ENCODE measurements at places on chromosomes 4 and X. TPM values are rescaled to one million over a fixed set of nuclear protein-coding genes. Genes with fewer than 3 reads are reported as not detected.

- DNase-seq = peak; percentile 70
These were observed 115.2 kb upstream of the LNX1 start for GRCh38 chr4:53706422-53707032.

DNA sequence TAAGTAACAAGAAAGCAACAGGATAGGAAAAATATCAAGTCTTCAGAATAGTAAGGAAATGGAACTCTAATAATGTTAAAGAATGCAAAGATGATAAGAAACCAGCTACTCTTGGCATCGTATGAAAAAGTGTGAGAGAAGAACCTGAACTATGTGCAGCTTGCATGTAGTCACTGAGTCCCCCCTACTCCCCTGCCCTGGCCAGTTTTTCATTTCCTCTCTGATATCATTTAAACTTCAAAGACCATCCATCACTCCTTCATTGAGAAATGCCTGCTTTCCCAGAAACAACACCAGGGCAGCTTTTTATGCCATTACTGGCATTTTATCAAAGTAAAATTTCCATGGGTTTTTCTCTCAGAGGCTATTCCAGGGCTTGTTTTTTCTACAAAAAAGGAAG lies 28.1 kb downstream of the INPP4B start:
- DNase-seq = peak; percentile 45

DNA sequence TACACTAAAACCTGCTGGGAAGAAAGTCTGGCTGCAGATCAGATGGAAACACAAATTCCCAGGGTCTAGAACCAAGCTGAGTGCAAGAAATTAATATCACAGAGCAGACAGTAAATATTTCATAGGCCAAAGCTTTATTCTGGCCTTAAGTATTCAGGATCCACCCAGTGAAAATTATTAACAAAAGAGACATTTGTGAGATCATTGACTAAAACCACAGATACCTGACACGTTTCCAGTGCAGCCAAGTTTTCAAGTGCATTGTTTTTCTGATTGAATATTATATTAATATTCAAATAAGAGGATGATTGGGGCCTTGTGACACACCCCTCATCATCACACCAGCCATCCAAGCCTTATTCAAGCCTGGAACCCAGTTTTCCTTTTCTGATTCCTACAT lies 10.3 kb downstream of the ELOVL6 start:
- DNase-seq = no peak

DNA sequence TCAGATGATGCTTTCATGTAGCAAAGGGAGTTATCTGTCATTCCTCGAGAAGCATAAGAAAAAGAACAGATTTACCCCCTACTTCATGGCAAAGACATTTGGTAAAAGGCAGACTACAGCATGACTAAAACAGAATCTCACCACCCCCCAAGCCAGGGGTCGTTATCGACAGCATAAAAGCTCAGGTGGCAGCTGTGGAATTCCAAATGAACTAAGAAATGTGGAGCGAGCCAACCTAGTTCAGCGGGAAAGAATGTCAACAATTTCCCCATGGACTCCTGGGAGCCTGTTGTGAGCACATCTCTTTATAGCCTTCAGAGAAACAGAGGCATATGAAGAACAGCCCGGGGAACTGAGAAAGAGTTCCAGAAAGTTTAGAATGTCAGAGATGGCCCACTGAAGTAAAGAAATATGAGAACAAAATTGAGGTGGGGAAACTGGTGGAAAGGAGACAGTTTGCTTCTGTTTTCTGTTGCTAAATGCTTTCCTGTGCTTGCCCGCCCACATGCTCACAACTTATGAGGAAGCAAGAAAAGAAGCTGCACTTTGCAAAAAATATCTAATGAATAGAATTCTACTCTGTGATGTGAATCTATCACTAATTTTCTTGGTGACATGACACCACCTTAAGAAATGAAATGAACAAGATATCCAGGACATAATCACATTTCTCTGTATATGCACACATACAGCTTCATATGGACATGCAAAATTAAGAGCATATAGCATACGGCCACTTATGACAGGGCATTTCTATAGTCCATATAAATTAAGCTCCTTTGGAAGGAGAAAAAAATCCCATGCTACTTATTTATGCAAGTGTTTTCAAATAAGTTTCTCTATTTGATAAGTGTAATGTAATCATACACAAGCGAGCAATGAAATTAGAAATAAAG lies 135.3 kb upstream of the MID1 start:
- no peak for DNase-seq

DNA sequence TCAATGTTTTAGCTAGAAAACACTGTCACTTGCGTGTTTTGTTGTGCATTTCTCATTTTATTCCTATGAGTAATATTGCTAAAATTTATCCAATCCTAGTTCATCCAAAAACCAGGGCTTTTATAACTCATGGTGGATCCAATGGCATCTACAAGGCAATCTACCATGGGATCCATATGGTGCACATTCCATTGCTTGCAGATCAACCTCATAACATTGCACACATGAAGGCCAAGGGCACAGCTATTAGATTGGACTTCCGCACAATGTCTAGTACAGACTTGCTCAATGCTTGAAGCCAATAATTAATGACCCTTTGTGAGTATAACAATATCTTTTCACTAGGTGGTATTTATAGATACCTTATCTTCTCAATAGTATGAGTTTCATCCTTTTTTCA lies 57.2 kb upstream of the UGT2B7 start:
- DNase-seq = no peak

DNA sequence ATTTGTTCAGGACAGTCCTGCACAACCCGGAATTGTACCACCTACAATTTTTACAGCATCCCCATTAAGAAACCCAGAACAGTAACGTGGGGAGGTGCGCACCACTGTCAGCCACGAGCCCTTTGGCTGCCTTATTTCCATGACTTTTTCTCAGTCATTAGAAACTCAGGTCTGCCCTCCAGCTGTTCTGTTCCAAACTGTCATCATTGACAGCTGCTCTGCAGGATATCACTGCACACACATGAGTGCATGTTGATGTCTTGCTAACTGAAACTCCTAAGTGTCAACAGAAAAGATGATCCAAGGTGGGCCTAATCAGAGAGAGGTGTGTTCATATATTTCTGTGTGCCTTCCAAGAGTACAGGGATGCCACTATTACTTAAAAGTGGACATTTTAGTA lies 123.4 kb downstream of the PARM1 start:
- DNase-seq = no peak

GRCh38 chr4:132593717-132594400 lies 555.2 kb upstream of the PCDH10 start:
- no peak for DNase-seq

GRCh38 chr4:40227284-40227683 lies 30.5 kb downstream of the RHOH start:
- DNase-seq = no peak

DNA sequence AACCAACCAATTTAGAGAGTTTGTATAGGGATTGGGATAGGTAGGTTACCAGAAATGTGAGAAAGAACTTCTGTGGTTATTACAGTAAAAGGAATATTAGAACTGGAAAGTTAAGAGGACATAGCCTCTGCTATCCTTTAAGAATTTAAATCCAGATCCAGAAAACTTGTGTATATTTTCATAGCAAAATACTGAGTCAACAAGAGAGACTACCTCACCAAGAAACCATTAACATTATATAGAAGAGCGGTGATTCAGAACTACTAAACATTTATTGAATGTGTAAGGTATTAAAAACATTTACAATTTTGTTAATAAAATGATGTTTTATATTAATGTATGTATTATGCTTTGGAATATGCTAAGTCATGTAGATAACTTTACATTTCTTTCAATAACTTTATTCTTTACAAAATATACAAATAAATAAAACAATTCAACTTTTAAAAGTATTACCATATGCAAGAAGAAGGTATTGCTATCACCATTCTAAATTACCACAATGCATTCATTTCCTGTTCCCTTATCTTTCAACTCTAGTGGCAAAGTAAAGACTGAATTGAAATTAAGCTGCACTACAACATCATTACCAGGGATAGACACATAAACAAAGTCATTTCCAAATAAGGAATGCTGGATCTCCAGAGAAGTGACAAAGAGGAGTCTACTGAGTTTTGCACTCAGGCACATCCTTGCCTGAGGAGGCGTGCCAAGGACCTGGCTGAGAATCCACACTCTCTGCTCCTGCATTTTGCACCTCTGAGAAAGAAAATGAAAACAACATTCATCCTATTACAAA lies 6.1 kb upstream of the BDH2 start:
- DNase-seq = no peak

DNA sequence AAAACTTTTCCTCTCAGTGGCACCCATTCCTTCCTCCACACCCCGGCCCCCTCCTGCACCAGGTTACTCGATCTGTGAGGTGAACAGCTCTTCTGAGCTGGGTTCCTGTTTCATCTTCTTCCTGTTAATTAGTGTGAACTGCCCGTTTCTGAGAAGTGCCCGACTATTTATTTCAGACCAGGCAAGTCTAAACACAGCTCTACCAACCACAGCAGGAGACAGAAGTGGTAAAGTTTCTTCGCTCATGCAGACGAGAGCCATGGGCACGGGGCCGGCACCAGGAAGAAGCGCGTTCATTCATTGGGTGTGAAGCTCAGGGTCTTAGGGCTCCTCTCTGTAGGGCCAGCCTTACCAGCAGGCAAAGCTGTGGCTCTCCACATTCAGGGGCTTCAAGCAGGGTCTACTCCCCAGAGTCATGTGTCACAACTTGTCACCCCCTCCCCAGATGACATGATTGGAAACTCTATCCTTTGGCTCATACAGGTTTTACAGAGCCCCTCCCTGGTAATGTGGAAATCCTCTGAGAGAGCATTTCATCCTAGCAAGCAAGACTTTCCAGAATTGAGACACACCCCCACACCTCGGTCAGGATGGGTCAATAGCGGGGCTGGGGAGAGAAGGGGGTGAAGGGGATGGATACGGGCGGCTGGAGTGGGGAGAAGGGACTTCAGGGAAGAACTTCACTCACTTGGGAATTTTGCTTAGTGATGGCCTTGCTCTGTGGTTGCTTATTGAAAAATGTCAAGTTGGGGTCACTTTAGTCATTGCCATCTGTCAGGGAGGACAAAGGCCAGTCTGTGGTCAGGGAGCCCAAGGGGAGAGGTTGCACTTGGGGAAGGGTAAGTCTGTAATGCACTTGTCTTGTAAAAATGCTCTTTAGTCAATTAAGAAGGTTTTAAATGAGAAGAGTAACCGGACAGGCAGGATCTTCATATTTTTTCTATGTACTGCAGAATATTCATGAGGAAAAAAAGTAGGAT lies 121.6 kb upstream of the TRIM2 start:
- peak; percentile 27 for DNase-seq

GRCh38 chr4:97309121-97309520 lies 834.2 kb downstream of the STPG2 start:
- DNase-seq = no peak

DNA sequence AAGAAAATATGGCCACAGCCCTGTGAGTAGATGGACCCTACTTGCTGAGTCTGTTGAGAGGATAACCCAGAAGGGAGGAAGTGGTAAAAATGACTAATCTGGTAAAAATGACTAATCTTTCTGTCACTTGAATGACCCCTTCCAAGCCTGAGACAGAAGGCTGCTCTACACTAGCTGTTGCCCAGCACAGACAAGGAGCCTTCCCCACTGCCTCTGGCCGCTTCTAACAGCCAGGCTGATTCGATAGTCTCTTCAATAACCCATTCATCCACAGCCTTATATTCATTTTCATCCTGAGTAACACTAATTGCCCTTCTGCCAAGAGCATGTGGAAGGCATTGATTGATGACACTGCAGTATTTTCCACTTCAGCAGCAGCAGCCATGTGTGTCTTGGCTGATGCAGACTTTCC lies 18.4 kb downstream of the MAGEB17 start:
- DNase-seq = peak; percentile 5

DNA sequence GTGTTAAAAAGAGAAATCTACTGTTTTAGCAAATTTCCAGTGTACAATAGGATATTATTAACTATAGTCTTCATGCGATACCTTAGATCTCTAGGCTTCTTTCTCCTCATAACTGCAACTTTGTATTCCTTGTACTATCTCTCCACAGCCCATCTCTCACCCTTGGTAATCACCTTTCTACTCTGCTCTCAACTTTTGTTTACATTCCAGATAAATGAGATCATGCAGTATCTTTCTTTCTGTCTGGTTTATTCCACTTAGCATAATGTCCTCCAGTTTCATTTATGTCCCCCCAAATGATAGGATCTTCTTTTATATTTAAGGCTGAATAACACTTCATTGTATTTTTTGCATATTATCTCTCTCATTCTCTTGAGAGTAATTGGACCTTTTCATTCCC lies 165.5 kb downstream of the HS3ST1 start:
- DNase-seq = no peak

DNA sequence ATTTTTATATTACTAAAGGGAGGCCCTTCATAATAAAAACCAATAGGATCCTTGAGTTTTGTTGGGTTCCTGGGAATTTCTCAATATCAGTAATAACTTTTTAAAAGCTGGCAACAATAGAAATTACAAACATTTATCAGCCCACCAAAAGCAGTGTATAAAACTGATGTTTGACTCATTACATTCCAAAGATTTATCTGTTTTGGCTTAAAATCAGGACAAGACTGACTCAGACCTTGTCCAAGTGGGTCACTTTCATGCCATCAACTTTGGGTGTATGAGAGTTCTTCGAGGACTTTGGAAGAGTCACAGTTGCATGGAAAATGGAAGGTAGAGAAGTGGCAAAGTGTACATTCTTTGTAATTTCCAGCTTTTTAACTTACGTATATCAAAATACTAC lies 102.8 kb downstream of the FRMPD4 start:
- no peak for DNase-seq

PAGE4 gene
- total RNA-seq = not detected

DOCK11 gene
- total RNA-seq = 40.1 TPM

Data from hematopoietic multipotent progenitor cell (in vitro differentiated cells).